ENCODE measurements at places on chromosomes 11 and 22. TPM values are rescaled to one million over a fixed set of nuclear protein-coding genes. Genes with fewer than 3 reads are reported as not detected.
A peak's percentile ranks its signal among the peaks of the same experiment; 100 is the strongest.

- peaks cover 19% of the 10 kb centered on the region for H3K36me3 ChIP-seq
- no peaks in the 10 kb centered on the region for H3K27me3 ChIP-seq
- H3K27ac ChIP-seq, result no peak overlapping the region
- H3K4me3 ChIP-seq, result no peak overlapping the region
Measured at GRCh38 chr11:44133335-44133946, 38.0 kb downstream of the EXT2 start.

GRCh38 chr11:110857892-110858546, 145.8 kb upstream of the ARHGAP20 start:
- H3K4me1 ChIP-seq, result no peaks in the 10 kb centered on the region
- no peak overlapping the region for H3K4me3 ChIP-seq

DNA sequence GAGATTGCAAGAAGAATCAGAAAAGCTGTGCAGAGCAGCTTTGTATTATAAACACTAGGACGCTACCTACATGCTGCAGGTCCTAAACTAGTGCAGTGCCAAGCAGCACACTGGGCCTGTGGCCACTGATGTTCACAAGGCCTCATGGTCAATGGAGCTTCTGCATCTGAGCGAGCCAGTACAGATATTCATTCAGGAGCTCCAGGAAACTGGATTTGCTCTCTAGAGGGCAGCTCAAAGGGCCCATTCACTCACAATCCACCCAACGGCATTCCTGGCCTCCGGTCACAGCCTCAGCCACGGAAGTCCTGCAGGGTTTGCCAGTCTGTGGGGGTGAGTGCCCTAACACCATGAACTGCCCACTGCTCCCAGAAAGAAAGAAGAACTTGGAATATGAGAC, 5.8 kb upstream of the TBC1D10A start:
- no peak for DNase-seq
- H3K36me3 ChIP-seq, result peaks cover 65% of the 10 kb centered on the region

- H3K4me3 ChIP-seq, result no peak overlapping the region
- no peak for DNase-seq
- no peaks in the 10 kb centered on the region for H3K27me3 ChIP-seq
- H3K4me1 ChIP-seq, result no peaks in the 10 kb centered on the region
- no peaks in the 10 kb centered on the region for H3K36me3 ChIP-seq
Measured at GRCh38 chr22:27637604-27638003, 164.0 kb downstream of the MN1 start.

- no peaks in the 10 kb centered on the region for H3K4me1 ChIP-seq
- no peak overlapping the region for H3K27ac ChIP-seq
- H3K36me3 ChIP-seq, result no peaks in the 10 kb centered on the region
- no peak overlapping the region for H3K4me3 ChIP-seq
Measured at GRCh38 chr11:12525466-12526055, 148.2 kb downstream of the PARVA start.

DNA sequence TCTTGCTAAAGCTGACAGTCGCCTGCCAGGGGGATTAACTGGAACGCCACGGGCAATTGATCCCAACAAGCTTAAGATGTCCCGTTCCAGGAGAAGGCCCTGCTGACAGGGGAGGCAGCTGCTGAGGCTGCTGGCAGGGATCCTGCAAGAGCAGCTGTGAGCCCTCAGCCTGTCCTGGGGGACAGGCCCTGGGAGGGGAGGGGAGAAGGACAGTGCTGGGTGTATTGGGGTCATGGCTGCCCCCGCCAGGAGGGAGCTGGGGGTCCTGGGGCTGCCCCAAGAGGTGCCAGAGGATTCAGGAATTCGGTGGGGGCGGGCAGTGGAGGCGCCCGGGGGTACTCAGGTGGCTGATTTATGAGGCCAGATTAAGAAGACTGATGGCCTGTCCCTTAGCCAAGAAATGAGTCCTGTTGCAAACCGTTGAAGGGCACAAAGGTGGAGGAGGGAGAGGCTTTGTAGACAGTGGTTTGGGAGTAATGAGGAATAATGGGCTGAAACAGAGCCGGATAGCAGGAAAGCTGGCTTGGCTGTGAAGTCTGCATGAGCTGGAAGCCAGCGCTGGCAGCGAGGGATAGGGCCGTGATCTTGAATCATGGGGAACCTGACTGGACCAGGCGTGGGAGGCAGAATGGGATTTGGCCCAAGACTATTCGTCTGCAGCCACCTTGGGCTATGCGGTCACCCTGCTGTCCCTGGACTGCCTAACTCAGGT, 133.5 kb downstream of the CACNA1I start:
- peaks cover 3% of the 10 kb centered on the region for H3K27me3 ChIP-seq
- no peaks in the 10 kb centered on the region for H3K36me3 ChIP-seq
- no peaks in the 10 kb centered on the region for H3K4me1 ChIP-seq
- H3K27ac ChIP-seq, result no peak overlapping the region

- H3K4me3 ChIP-seq, result no peak overlapping the region
- no peak overlapping the region for H3K27ac ChIP-seq
- no peaks in the 10 kb centered on the region for H3K27me3 ChIP-seq
- H3K4me1 ChIP-seq, result peaks cover 19% of the 10 kb centered on the region
Measured at GRCh38 chr22:21731503-21731902, 4.1 kb downstream of the YPEL1 start.

DNA sequence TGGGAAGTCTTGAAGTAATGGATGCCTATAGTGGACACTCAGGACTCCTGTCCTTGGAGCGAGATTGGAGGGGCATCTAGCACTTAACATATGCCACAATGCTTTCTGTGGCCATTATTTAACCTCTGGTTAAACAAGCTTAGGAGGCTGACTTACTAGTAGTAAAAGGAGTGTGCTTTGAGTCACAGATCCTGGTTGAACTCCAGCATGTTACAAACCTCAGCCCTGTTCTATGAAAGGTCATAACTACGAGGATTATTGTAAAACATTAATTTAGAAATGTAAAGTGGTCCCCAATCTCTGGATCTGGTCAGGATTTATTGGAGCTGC, 1.1 kb upstream of the LBHD1 start:
- no peak for DNase-seq
- H3K4me3 ChIP-seq, result peak overlapping the region; percentile 88
- no peaks in the 10 kb centered on the region for H3K27me3 ChIP-seq
- H3K4me1 ChIP-seq, result peaks cover 42% of the 10 kb centered on the region
- peak overlapping the region; percentile 92 for H3K27ac ChIP-seq

DNA sequence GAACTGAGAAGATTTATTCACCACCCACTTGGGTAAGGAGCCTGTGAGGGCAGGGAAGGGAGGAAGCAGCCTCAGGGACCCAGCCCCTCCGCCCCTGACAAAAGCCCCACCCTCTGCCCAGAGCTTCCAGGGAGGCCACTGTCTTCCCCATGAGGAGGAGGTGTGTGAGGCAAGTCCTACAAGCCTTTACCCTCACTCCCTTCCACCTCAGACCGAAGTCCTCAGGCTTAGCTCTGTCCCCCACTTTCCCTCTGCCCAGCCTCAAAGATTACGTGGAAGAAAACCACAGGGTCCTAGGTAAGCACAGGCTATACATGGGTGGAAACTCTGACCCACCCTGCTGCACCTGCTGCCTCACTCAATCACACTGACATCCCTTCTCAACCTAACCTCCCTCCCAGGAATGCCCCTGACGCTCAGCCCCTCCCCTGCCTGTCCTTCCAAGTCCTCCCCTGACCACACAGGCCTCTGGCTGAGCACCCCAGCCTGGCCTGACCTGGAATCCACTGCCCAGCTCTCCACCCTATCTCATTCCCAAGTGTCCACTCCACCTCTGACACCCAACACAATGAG, 3.6 kb upstream of the ARAP1 start:
- no peaks in the 10 kb centered on the region for H3K27me3 ChIP-seq
- no peak overlapping the region for H3K27ac ChIP-seq
- H3K36me3 ChIP-seq, result peaks cover 4% of the 10 kb centered on the region
- no peak for DNase-seq

DNA sequence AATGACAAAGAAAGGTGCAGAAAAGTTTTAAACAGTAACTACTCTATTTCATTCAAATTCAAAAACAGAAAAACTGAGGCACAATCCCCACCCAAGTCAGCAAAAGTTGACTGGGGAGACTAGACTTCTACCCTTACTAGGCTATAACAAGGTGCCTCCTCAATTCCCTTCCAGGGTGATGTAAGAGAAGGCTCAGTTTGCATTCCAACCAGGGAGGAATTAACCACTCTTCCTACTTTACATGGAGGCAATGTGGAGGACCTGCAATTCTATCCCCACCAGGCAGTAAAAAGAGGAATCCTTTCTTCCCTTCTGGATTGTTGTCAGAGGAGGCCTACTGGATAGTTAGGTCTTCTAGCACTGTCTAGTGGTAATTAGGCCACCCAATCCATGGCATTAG, 26.1 kb downstream of the TYR start:
- no peaks in the 10 kb centered on the region for H3K4me1 ChIP-seq
- H3K36me3 ChIP-seq, result no peaks in the 10 kb centered on the region

DNA sequence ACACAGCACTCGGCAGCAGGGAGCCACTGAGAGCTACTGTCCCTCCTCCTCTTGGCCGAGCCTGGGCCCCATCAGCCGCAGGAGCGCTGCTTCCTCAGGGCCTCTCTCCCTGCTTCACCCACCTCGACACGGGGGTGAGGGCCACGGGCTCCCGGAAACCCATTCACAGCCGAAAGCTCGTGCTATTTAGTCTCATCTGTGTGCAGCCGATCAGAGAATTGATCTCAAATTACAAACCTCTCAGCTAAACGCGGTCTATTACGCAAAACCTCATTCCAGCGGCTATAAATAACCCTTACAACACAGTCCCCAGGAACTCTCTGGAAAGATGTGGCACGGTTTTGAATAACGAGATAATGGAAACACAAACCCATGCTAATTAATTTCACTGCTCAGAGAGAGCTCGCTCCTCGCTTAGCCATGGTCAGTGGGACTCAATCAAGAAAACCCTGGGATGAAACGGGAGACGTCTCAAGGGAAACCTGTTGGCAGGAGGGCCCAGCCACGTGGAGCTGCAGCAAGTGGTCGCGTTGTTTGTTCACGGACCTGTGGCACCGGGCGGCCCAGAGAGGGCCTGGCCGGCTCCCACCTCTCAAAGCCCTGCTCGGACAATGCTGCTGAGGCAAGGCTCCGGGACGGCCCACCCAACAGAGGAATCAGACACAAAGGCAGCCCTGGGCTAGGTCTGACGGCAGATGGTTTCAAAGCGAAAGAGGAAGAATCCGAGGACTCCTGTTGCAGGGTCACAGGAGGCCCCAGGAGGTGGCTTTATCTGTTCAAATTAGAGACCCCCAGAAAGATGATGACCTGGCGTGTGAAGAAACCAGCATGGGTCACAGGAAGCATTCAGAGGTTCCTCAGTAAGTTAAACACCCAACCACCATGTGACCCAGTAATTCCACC, 210.5 kb downstream of the CTTN start:
- peaks cover 4% of the 10 kb centered on the region for H3K27me3 ChIP-seq
- H3K4me1 ChIP-seq, result no peaks in the 10 kb centered on the region
- H3K36me3 ChIP-seq, result no peaks in the 10 kb centered on the region

DNA sequence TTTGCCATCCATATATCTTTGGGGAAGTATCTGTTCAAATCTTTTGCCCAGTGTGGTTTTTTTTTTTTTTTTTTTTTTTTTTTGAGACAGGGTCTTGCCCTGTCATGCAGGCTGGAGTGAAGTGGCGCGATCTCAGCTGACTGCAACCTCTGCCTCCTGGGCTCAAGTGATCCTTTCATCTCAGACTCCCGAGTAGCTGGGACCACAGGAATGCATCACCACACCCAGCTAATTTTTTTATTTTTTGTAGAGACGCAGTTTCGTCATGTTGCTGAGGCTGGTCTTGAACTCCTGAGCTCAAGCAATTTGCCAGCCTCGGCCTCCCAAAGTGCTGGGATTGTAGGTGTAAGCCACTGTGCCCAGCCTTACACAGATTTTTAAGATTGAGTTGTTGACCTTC, 4.8 kb upstream of the FAM118A start:
- no peaks in the 10 kb centered on the region for H3K36me3 ChIP-seq
- no peaks in the 10 kb centered on the region for H3K27me3 ChIP-seq

The MPZL2 gene
- total RNA-seq, result 18.5 TPM

The GRM5 gene
- not detected for total RNA-seq

The SYT9 gene
- total RNA-seq, result not detected

The HOATZ gene
- not detected for total RNA-seq
